ENCODE measurements at places on chromosomes 12 and 14. TPM values are rescaled to one million over a fixed set of nuclear protein-coding genes. Genes with fewer than 3 reads are reported as not detected.

The PPM1A gene
- 16.7 TPM for total RNA-seq

The TAS2R46 gene
- total RNA-seq, result 0.61 TPM

The SRRM4 gene
- not detected for total RNA-seq

The EIF2S3B gene
- total RNA-seq, result 2.8 TPM

The RERGL gene
- total RNA-seq, result not detected

The BICDL1 gene
- total RNA-seq, result 0.16 TPM

The PALS1 gene
- 19.4 TPM for total RNA-seq

The RNASE3 gene
- not detected for total RNA-seq

The CCDC77 gene
- 35.3 TPM for total RNA-seq

The CD69 gene
- not detected for total RNA-seq

The SLC8A3 gene
- not detected for total RNA-seq

The FGD6 gene
- total RNA-seq, result 4.9 TPM

The TRHDE gene
- 16.2 TPM for total RNA-seq

The NPFF gene
- not detected for total RNA-seq

The COCH gene
- 5.4 TPM for total RNA-seq

The PIANP gene
- total RNA-seq, result 0.08 TPM

The RNU4-1 gene
- under 0.01 TPM for total RNA-seq

The FAM90A1 gene
- 0.61 TPM for total RNA-seq

The IL23A gene
- 0.23 TPM for total RNA-seq

Measured in A375 (cell line).